ENCODE measurements at places on chromosomes 1 and 21. TPM values are rescaled to one million over a fixed set of nuclear protein-coding genes. Genes with fewer than 3 reads are reported as not detected.

- H3K4me3 ChIP-seq: no peak overlapping the region
- no peaks in the 10 kb centered on the region for H3K36me3 ChIP-seq
- H3K4me1 ChIP-seq: no peaks in the 10 kb centered on the region
Measured at GRCh38 chr1:98121646-98122045, 200.8 kb upstream of the DPYD start.

- peaks cover 18% of the 10 kb centered on the region for H3K27me3 ChIP-seq
- H3K4me3 ChIP-seq: no peak overlapping the region
- H3K4me1 ChIP-seq: no peaks in the 10 kb centered on the region
- DNase-seq: no peak
Measured at GRCh38 chr1:160713161-160713560, 1.5 kb upstream of the CD48 start.

GRCh38 chr1:102961549-102961948, 146.8 kb downstream of the COL11A1 start:
- H3K4me1 ChIP-seq: no peaks in the 10 kb centered on the region
- peaks cover 6% of the 10 kb centered on the region for H3K36me3 ChIP-seq
- H3K27me3 ChIP-seq: no peaks in the 10 kb centered on the region
- no peak for DNase-seq
- no peak overlapping the region for H3K27ac ChIP-seq

DNA sequence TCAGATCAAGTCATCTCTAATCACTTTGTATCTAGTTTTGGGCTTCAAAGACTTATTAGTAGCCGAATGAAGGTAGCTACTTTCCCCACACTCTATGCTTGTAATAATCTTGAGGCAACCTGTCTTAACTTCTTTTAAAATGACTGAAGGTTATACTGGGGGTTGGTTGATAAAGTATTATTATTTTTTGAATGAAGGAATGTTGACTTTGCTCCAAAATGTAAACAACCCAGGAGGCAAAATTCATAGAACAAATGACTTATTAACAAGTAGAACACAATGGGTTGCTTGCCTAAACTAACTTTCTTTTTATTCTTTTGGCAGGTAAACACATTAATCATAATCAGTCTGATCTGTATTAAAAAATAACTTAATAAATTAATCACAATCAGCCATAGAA, 440.0 kb downstream of the USP25 start:
- H3K4me3 ChIP-seq: no peak overlapping the region
- DNase-seq: no peak
- H3K36me3 ChIP-seq: peaks cover 4% of the 10 kb centered on the region
- no peaks in the 10 kb centered on the region for H3K27me3 ChIP-seq
- no peak overlapping the region for H3K27ac ChIP-seq

- H3K27me3 ChIP-seq: peaks cover 15% of the 10 kb centered on the region
- H3K4me3 ChIP-seq: peak overlapping the region; percentile 95
- H3K4me1 ChIP-seq: peaks cover 19% of the 10 kb centered on the region
- DNase-seq: no peak
- H3K27ac ChIP-seq: peak overlapping the region; percentile 90
Measured at GRCh38 chr1:48775831-48776392, 779 bp downstream of the BEND5 start.

- DNase-seq: no peak
- peaks cover 19% of the 10 kb centered on the region for H3K27me3 ChIP-seq
- H3K27ac ChIP-seq: no peak overlapping the region
- no peak overlapping the region for H3K4me3 ChIP-seq
- H3K4me1 ChIP-seq: no peaks in the 10 kb centered on the region
Measured at GRCh38 chr1:13935336-13935735, 235.3 kb downstream of the PRDM2 start.

DNA sequence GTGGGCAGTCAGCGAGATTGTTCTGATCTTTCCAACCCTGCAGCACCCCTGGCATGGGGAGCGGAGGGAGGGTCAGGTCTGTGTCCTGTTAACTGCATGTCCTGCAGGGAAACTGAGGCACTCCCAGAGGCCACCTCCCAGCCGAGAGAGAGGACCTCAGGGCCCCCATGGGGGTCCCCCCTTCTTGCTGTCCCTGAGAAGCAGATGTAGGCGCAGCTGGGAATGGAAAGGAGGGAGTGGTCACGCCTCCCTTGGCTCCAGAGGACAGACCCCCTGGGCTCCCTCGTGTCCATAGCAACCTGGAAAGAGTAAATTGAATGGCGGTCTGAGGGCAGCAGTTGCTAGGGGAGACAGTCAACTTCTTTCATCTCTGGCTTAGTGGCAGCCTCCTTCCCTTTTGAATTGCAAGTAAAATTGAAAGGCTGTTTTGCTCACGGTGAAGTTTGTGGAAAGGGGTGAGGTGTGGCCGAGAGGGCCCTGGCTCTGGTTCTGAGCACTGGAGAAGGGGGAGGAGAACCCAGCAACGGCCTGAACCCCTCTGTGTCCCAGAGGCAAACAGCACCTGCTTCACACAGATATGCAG, 4.9 kb downstream of the CROCC start:
- peaks cover 56% of the 10 kb centered on the region for H3K4me1 ChIP-seq
- peak overlapping the region; percentile 53 for H3K4me3 ChIP-seq
- DNase-seq: peak; percentile 64
- peaks cover 3% of the 10 kb centered on the region for H3K36me3 ChIP-seq
- H3K27me3 ChIP-seq: no peaks in the 10 kb centered on the region

Gene AIRE
- total RNA-seq: not detected

GRCh38 chr1:52127181-52128180, 14.4 kb upstream of the ZFYVE9 start:
- H3K4me1 ChIP-seq: no peaks in the 10 kb centered on the region
- no peak overlapping the region for H3K27ac ChIP-seq
- H3K4me3 ChIP-seq: no peak overlapping the region
- peak; percentile 28 for DNase-seq
- H3K27me3 ChIP-seq: peaks cover 41% of the 10 kb centered on the region
- H3K36me3 ChIP-seq: no peaks in the 10 kb centered on the region

DNA sequence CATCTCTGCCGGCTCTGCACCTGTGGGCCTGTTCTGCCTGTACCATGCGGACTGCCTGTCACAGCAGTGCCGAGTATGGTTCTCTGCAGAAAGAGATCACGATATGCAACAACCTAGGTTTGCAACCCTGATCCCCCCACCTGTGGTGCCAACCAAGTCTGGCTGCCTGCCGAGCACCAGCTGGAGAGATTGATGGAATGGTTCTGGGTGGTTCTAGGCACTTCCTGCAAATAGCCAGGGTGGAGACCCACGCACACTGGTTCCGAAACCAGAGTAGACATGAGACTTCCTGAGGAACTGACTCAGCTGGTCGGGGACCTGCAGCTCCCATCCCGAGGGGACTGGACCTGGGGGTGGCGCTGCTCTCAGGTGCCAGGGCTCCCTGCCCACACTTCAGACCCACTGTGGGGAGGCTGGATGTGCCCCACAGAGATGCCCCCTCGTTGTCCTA, 5.4 kb downstream of the TPRG1L start:
- no peak for DNase-seq
- H3K27me3 ChIP-seq: no peaks in the 10 kb centered on the region
- H3K4me1 ChIP-seq: peaks cover 8% of the 10 kb centered on the region
- no peak overlapping the region for H3K4me3 ChIP-seq
- no peaks in the 10 kb centered on the region for H3K36me3 ChIP-seq

Gene TTLL7
- 13.5 TPM for total RNA-seq

GRCh38 chr1:77706321-77706720, 23.9 kb upstream of the ZZZ3 start:
- H3K4me3 ChIP-seq: no peak overlapping the region
- no peaks in the 10 kb centered on the region for H3K4me1 ChIP-seq
- peaks cover 5% of the 10 kb centered on the region for H3K36me3 ChIP-seq
- no peak overlapping the region for H3K27ac ChIP-seq
- no peaks in the 10 kb centered on the region for H3K27me3 ChIP-seq
- no peak for DNase-seq

GRCh38 chr1:43510621-43511020, 20.1 kb upstream of the PTPRF start:
- no peak for DNase-seq
- H3K4me3 ChIP-seq: no peak overlapping the region
- H3K27me3 ChIP-seq: no peaks in the 10 kb centered on the region
- no peaks in the 10 kb centered on the region for H3K4me1 ChIP-seq
- H3K27ac ChIP-seq: no peak overlapping the region

Gene SYCP1
- total RNA-seq: not detected

Gene SLC9C2
- not detected for total RNA-seq

DNA sequence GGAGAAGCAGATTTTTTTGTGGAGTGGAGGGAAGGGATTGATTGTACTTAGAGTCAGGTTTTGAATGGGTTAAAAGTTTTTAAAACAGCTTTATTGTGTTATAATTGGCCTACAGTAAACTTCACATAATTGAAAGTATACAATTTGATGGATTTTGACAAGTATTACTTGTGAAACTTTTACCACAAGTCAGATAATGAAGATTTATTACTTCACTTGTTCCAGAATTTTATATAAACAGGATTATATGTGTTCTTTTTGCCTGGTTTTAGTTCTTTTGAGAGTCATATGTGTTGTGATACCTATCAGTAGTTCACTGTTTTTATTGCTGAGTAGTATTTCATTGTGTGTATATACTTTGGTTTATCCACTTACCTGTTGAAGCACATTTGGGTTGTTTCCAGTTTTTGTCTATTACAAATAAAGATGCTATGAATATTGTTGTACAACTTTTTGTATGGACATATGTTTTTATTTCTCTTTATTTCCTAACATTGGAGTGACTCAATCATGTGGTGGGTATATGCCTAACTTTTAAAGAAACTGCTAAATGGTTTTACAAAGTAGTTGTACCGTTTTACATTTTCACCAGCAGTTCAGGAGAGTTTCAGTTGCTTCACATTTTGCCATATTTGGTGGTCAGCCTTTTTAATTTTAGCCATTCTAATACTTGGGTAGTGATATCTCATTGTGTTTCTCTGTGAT, 71.0 kb downstream of the DYRK1A start:
- no peak overlapping the region for H3K4me3 ChIP-seq
- H3K27ac ChIP-seq: peak overlapping the region; percentile 52
- peaks cover 38% of the 10 kb centered on the region for H3K4me1 ChIP-seq
- no peak for DNase-seq
- peaks cover 22% of the 10 kb centered on the region for H3K36me3 ChIP-seq

DNA sequence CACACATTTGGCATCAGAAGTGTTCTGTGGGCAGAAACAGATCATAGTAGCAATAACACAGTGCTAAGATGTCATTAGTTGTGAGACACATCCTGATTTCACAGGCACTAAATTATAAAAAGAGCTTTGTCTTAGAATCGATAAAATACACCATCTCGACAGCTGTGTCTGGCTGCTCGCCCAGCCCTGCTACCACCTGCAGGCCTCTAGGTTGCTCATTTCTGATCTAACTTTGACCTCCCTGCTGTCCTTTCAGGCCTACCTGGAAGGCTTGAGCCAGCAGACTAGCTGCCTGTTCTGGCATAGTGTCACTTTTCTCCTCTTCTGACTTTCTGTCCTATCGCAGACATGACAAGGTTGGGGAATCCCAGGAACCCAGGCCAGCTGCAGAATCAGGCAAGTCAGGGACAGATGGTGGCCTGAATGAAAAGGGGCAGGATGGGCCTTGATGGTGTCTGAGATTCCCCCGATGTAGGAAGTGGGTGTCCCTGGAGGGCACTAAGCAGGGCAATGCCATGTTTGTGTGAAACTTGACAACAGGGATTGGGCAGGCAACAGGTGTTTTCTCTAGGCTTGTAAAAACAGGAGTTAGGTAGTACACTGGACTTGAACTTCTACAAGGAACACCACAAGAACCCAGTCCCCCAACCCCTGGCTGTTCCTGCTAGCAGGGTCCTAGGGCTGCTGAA, 66.6 kb upstream of the RHOU start:
- H3K27ac ChIP-seq: no peak overlapping the region
- no peak overlapping the region for H3K4me3 ChIP-seq
- H3K4me1 ChIP-seq: no peaks in the 10 kb centered on the region

DNA sequence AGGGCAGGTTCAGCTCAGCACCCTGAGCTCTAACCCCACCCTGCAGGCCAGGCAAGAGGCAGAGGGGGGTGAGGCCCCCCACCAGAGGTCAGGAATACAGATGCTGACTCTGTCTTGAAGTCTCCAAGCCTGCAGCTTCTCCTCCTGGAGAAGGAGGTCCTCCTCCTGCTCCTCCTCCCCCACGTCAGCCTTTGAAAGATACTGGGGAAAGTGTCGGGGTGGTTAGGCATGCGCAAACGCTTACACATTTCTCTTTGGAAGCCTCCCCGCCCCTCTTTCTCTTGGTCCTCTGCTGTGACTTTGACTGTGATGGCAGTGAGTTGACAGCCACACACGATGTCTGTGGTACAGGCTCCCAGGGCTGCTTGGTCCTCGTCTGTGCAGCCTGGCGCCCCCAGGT, 65.3 kb downstream of the SPSB1 start:
- no peak for DNase-seq
- H3K4me3 ChIP-seq: no peak overlapping the region
- no peaks in the 10 kb centered on the region for H3K27me3 ChIP-seq
- no peak overlapping the region for H3K27ac ChIP-seq
- H3K4me1 ChIP-seq: no peaks in the 10 kb centered on the region
- peaks cover 4% of the 10 kb centered on the region for H3K36me3 ChIP-seq

DNA sequence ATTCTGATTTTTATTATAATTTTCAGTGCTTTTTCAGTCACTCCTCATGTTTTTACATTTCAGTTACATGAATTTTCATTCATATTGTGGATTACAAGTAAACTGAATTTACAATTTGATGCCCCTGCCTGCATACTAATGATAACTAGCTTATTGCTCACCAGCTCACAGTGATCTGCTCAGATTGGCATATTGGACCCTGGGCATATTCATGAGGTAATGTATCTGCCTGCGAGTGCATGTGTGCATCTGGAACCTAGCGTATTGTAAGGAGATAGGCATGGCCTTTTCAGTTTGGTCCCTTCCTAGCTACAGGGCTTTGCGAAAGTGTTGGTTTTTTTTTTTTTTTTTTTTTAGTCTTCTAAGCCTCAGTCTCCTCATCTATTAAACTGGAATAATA, 213.7 kb downstream of the SDCCAG8 start:
- H3K36me3 ChIP-seq: peaks cover 3% of the 10 kb centered on the region
- no peak for DNase-seq
- H3K27ac ChIP-seq: no peak overlapping the region
- peaks cover 2% of the 10 kb centered on the region for H3K27me3 ChIP-seq
- no peak overlapping the region for H3K4me3 ChIP-seq

Gene CASZ1
- 2.6 TPM for total RNA-seq

GRCh38 chr1:182965861-182966260, 12.9 kb upstream of the SHCBP1L start:
- H3K36me3 ChIP-seq: no peaks in the 10 kb centered on the region
- no peak overlapping the region for H3K4me3 ChIP-seq
- no peak for DNase-seq

Gene NUDT17
- 4.5 TPM for total RNA-seq

Data from neural crest cell (in vitro differentiated cells).